SK-N-SH treated with all-trans-retinoic acid at 6 μM for 48 hours (cell line): ENCODE measurements at places on chromosomes 11 and 22.
A peak's percentile ranks its signal among the peaks of the same experiment; 100 is the strongest.

DNA sequence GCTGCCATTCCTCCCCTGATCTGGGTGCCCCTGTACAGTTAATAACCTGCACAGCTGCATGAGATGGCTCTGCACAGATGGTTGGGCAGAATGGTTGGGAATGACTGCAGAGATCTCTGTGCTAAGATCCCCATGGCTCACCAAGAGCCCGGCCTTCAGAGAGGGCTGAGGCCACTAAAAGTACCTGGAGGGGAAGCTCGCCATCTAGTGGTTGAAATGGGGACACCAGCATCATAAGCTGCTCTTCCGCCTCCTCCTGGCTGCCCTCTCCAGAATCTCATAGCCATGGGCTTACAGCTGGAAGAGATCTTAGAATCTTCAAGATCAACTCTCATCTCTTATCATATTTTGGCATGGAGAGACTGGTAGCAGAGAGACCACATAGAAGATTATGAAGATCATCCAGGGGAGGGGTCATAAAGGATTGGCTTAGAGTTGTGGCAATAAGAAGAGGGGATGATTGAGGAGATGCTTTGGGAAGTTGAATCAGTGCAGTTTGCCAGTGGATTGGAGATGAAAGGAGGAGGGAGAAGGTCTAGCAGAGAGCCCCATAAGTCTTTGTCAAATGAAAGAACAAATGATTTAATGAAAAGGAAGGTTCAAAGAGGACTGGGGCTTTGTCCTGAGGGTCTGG lies 22.0 kb upstream of the TLCD5 start:
- peak; percentile 68 for ATAC-seq

- ATAC-seq = no peak
Observed at GRCh38 chr11:127191689-127192088, 191.1 kb upstream of the KIRREL3 start.

DNA sequence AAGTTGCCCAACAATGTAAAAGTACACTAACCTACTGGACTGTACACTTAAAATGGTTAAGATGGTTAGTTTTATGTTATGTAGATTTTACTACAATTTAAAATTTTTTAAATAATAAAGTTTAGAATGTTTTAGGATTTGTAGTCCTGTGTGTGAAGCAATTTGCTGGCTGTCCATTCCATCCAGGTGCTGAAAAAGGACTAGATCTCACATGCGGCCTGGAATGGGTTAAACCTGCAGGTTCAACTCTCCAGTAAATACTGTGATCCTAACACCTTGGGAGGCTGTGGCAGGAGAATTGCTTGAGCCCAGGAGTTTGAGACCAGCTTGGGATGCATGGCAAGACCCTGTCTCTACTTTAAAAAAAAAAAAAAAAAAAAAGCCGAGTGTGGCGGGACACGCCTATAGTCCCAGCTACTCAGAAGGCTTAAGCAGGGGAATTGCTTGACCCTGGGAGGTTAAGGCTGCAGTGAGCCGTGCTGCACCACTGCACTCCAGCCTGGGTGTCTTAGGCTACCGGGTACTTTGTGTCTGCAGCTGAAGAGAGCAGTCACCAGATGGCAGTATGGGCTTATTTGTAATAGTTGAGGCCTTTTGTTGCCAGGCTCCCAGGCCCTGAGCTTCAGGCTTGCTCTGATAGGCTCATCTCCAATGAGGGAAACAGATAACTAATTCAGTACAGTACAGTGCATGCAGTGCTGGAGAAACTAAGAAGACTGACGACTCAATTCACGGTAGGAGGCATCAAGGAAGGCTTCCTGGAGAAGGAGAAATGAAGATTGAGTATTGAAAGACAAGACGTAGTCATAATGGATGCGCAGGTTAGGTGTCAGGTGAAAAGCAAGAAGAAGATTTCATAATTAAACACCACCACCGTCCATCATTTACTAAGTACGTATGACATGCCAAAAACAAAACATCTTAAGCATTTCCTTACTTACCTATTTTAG lies 64.7 kb upstream of the ASPHD2 start:
- ATAC-seq = peak; percentile 95

- ATAC-seq = no peak
Observed at GRCh38 chr11:129023968-129024676, 81.5 kb upstream of the TP53AIP1 start.

- ATAC-seq = no peak
Observed at GRCh38 chr22:36765131-36765942, 10.6 kb downstream of the IFT27 start.

DNA sequence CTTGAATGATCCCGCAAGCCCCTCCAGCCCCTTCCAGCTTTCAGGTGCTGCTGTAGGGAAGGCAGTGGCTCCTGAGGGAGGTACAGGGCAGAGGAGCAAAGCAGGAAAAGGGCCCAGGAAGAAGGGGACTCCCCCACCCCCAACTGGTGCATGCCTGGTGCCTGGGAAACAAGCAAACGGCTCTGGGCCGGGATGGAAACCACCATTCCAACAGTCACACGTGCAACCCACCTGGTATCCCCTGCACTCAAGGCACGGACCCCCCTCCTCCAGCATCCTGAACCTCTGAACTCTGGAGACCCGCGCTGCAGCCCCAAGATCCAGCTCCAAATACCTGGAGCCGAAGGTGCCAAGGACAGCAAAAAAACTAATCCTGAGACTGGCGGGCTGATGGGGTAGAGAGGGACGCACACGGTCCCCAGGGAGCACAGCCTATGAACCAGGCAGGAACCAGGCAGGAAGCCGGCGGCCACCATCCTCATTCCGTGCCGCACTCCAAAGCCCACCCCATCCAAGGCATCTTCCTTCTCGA lies 537 bp downstream of the SCN4B start:
- ATAC-seq = no peak

- ATAC-seq = peak; percentile 91
Observed at GRCh38 chr11:106503901-106504300, 426.4 kb downstream of the AASDHPPT start.

- no peak for ATAC-seq
Observed at GRCh38 chr11:87219266-87219665, 181.5 kb downstream of the TMEM135 start.

GRCh38 chr11:19714022-19714386 lies 1.4 kb downstream of the NAV2 start:
- ATAC-seq = peak; percentile 10; the same call in 2 of the 3 replicates
